ENCODE measurements at places on chromosomes 12 and 14.

DNA sequence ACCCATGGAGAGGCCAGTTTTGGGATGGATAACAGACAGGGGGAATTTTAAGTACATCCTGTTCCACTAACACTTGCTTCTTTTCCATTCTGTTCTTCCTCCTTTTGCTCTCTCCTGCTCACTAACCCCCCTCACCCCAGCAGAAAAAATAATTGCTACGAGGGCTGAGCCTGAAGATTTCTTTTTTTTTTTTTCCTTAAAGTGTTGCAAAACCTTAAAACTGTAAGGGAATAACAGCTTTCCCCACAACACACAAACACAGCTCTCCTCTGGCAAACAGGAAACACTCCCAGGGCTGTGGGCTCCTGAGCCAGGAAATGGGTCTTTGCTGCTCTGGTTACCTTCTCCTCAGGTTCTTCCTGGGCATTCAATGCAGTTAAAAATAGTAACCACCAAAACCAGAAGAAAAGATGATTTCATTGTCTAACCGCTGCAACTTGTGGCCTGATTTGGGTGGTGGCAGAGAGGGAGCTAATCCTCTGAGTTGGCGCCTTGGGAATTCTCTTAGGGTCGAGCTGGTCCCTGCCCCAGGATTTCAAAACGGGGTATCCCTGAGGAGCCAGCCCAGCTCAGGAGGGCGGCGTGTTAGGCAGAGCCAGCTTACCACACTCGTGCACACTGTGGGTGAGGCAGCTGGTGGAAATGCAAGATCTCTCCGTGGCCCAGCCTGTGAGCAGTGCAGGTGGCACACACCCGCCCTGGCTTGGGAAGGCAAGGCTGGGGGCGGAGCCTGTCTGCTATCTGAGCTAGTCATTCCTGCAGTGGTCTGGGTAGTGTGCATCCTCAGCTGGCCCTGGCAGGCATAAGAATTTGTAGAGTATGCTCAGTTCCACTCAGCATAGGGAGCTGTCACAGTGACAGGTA, 17.1 kb upstream of the EMP1 start:
- DNase-seq = peak; percentile 48

DNA sequence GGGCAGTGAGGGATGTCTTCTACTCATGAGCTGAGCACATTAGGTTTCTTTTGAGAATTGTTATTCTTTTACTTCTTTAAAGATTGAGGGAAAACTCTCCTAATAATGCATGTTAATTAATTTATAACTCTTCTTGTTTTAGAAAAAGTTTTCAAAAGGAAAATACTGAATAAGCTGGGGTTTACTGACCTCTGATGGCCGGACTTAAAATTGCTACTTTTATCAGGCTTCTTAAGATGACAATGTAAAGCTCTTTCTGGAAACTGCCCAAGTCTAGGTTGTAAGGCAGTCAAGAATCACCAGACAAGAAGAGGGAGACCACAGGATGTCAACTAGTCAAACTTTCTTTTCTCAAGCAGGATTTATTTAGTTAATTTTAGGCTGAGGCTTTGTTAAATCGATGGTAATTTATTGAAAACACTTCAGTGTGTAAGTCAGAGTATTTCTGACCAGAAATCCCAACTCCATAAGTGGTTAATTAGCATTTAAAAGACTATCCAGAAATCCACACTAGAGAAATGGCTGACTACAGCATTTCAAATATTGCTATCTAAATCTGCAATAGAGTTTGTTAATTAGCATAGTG, 82.1 kb downstream of the AVPR1A start:
- DNase-seq = no peak

DNA sequence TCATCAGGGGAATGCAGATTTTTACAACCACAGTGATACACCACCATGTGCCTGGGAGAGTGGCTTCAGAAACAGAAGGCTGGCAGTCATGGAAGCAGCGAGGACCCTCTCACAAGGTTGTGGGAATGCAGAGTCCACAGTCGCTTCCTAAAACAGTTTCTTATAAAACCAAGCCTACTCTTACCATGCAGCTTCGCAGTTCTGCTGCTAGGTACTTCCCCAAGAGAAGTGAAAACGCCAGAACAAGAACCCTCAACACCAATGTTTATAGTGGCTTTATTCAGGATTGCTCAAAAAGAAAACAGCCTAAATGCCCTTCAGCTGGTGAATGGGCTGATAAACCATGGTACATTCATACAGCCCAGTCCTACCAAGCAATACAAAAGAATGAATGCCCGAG, 87.2 kb downstream of the DDX51 start:
- DNase-seq = no peak

DNA sequence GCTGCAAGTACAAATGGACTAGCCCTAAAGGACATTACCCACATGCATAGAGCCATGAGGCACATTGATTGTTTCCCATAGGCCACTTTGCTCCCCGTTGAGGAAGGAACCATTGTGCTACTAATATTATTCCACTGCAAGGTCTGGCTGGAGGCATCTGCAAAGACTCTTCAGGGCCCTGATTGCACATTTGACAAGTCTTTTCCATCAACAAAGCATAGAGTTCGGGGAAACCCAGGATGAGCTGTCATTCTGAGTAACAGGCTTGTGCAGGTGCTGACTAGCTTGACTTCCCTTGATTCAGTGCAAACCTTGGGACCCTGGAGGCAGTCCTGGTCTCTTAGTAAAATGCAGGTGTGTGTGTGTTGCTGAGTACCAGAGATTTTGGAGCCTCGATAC, 73.8 kb downstream of the SUSD6 start:
- DNase-seq = peak; percentile 33

DNA sequence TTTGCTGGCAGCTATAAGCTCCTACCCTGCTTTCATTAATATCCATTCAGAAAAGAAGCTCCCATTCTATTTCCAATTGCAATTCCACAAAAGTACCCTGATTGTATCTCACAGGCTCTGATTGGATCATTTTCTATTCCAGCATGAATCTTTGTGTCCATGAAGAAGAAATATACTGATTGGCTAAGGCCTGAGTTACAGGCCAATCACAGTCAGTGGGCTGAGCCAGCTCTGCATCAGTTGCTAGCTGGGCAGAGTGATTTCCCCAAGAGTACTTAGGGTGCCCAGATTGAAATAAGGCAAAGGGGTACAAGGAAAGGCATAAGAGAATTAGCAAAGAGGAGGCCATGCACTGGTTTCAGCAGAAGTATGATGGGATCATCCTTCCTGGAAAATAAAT, 14.4 kb downstream of the ART4 start:
- no peak for DNase-seq

- DNase-seq = no peak
These were observed 87.8 kb upstream of the GZMB start for GRCh38 chr14:24721775-24722174.

DNA sequence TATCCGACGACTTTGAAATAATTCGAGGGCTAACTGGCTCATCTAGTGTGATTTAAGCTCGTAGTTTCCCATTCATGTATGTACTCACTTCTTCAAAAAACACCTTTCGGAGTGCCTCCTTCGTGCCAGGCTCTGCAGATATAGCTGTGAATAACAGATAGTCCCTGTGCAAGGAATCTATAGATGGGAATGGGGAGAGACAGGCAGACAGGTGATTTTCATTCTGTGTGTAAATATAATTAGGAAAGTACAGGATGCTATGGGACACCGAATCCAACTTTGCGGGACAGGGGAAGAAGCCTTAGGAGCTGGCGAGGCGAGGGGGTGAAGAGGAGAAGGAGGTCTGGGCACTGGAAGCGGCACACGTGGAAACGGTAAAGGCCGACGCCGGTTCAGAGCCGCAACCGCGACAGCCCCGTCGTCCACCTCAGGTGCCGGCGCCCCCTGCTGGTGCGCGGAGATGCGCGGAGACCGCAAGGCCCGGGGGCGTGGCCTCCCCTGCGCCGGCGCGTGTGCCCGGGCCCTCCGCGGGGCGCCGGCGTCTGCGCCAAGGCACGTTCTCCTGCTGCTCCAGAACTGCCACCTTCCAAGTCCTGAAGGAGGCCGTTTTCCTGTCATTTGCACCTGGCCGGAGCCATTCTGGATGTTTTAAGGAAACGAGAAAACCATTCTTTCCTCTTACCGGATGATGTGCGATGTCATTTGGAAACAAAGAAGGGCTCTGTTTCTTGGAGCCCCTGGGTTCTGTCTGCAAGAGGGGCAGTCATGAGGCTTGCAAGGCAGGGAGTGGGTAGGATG, 18.0 kb upstream of the CACNA1C start:
- peak; percentile 77 for DNase-seq

DNA sequence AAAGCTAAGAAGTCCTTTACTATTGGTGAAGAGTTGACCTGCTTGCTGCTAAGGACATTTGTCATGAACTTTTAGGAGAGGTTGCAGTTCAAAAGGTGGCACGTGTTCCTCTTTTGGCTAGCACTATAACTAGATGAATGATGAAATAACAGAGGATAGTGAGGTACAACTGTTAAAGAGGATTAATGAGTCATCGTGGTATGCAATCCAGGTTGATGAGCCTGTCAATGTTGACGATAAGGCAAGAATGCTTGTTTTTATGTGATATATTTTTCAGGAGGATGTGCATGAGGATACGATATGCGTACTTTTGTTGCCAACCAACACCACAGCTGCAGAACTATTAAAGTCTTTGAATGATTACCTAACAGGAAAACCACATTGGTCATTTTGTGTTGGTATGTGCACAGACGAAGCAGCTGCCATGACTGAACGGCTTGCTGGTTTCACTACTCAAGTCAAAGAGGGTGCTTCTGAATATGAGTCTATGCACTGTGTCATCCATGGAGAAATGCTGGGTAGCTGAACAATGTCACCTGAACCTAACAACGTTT, 10.6 kb downstream of the CEP128 start:
- DNase-seq = peak; percentile 33

DNA sequence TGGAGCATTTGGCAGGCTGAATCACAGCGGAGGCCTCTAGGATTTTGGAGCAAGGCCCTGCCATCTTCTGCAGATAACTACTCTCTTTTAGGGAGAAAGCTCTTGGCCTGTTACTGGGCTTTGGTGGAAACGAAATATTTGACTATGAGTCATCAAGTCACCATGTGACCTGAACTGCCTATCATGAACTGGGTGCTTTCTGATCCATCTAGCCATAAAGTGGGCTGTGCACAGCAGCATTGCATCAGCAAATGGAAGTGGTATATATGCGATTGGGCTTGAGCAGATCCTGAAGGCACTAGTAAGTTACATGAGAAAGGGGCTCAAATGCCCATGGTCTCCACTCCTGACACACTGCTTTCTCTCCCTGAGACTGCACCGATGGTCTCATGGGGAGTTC, 21.1 kb downstream of the GYS2 start:
- DNase-seq = no peak

GRCh38 chr12:6443361-6443983, 1.3 kb upstream of the CD27 start:
- DNase-seq = no peak

DNA sequence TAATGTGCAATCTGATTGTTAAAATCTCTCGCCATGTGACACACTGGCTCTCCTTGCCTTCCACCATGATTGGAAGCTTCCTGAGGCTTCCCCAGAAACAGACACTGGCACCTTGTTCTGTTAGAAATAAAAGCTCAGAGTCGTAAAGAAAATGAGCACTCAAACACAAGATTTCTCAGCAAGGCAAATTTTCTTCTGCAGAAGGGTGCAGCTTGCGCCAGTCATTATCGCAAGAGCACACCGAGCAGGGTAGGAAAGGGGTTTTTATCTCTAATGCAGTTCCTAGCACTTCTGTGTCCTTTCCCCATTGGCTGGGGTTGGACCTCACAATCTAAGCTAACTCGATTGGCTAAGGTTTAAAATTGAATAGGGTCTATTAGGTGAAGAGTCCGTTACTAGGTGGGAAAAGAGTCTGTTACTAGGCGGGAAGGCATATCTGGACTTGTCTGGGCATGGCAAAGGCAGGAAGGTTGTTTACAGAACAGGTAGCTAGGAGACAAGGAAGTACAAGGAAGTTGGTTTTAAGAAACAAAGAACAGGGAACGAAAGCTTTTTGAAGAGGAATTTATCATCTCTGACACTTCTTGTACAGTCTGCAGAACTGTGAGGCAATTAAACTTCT, 62.6 kb upstream of the BICD1 start:
- no peak for DNase-seq

- no peak for DNase-seq
These were observed at the start of gene TBC1D30 for GRCh38 chr12:64824500-64825142. Gene TBC1D30 (plus strand): TSS chr12:64824647. CDS start chr12:64824880, 233 bp downstream.

- no peak for DNase-seq
These were observed 33.4 kb downstream of the CRADD start for GRCh38 chr12:93710574-93710926.

GRCh38 chr14:70049605-70050004, 139.1 kb downstream of the SLC8A3 start:
- DNase-seq = no peak

DNA sequence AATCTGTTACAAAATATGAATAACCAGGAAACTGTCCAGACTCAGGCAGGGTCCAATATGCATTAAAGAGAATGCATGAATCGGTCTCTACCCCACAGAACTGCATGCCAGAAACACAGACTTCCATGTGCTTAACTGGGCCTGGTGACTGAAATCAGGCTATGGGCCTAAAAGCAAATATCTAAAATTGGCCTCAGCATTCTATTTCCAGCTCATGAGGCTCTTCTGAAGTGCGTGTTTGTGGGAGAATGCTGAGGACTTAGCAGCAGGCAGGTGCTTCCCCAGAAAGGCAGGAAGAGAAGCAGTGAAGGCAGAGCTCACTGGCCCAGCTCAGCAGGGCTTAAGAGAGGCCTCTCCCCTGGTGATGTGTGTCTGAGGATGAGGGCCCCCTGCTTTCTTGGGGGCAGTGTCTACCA, 48.5 kb downstream of the ADGRD1 start:
- no peak for DNase-seq

- DNase-seq = no peak
These were observed 173.6 kb upstream of the EEA1 start for GRCh38 chr12:93102744-93103143.

GRCh38 chr14:71070169-71070568, 162.9 kb downstream of the PCNX1 start:
- DNase-seq = no peak

DNA sequence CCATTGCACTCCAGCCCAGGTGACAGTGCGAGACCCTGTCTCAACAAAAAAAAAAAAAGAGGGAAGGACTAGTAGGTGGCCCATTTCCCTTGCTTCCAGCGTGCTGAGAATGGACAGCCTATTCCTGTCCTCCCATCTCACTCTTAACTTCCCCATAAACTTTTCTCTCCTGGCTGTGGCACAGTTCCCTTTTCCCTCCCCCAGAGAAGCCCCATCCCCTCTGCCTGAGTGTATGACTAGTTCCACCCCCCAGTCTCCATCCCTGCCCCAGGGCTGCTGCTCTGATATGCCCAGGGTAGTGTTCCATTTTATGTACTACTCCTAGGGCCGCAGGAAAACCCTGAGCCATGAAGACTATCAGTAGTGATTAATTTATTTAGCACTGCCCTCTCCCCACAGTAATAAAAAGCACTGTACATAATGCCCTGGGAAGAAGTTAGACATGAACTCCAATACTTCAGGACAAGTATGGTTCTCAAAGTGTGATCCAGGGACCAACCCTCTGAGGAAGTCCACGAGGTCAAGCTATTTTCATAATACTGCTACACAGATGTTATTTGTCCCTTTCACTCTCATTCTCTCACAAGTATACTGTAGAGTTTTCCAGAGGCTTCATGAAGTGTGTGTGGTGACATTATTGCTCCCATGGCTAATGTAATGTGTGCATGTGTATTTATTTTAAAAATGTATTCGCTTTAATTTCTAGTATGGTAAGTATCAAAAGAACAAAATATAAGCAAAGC, 11.5 kb upstream of the CHD4 start:
- no peak for DNase-seq

- no peak for DNase-seq
These were observed 9.0 kb upstream of the CD163 start for GRCh38 chr12:7512553-7512952.

- DNase-seq = no peak
These were observed 693.3 kb upstream of the TBX3 start for GRCh38 chr12:115377230-115377629.

GRCh38 chr12:68281322-68282077, 28.1 kb upstream of the IL22 start:
- no peak for DNase-seq

GRCh38 chr12:25436206-25437030, 116.7 kb downstream of the LMNTD1 start:
- DNase-seq = no peak
